ENCODE measurements at places on chromosomes 1 and 21. TPM values are rescaled to one million over a fixed set of nuclear protein-coding genes. Genes with fewer than 3 reads are reported as not detected.

AMPD1 gene
- total RNA-seq, result not detected

SCAF4 gene
- total RNA-seq, result 60.2 TPM

AGMAT gene
- 3.3 TPM for total RNA-seq

NES gene
- not detected for total RNA-seq

CAMK1G gene
- total RNA-seq, result not detected

KIFAP3 gene
- total RNA-seq, result 20.2 TPM

SHISAL2A gene
- 75.6 TPM for total RNA-seq

ALX3 gene
- not detected for total RNA-seq

ZBTB8B gene
- total RNA-seq, result not detected

NPL gene
- total RNA-seq, result 9.6 TPM

ACADM gene
- 31.9 TPM for total RNA-seq

GRCh38 chr1:172966844-172967540 is 83.7 kb downstream of the TNFSF18 start:
- DNase-seq, result no peak

DNA sequence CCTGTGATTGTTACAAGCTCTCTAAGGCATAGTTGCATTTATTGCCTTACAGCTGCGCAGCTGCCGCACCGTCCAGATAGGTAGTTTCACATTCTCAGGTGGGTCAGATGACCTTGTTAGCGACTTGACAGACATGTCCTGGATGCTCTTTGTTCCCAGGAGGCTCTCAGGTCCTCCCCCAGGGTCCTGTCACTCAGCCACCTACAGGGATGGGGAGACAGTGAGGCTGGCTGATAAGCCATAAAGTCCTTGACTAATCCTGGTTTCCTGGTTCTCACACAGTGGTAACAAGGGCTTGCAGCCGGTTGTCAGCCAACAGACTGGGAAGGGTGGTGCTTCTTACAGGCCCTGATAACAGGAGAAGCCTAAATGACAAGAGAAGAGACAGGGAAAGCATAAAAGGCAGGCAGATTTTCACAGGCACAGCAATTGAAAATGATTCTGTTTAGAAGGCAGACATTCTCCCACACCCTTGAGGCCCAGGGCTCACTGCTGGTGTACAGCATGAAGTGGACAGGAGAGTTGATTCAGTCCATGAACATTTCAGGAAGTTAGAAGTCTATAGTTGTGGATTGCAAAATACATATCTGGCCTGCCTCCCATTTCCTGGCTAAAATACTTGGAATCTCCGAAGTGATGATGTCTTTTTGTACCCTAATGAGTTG is 2.9 kb downstream of the ARF1 start:
- no peak for DNase-seq

- DNase-seq, result no peak
Measured at GRCh38 chr1:228851618-228852017, 116.3 kb downstream of the RHOU start.

DNA sequence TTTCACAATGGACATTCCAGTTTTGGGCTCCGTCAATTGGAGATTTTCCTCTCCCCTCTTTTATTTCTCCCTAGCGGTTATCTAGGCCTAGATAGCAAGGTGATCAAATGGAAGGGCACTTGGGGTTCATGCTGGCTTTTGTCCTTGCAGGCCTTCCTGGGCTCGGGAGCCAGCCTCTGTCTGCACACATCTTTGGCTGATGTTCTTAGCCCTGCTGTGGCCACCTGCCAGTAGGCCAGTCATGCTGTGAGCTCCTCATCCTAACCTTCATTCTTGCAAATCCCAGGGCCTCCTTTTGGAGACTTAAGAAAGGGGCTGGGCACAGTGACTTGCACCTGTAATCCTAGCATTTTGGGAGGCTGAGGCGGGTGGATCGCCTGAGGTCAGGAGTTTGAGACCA is 13.5 kb downstream of the TIE1 start:
- DNase-seq, result no peak

- no peak for DNase-seq
Measured at GRCh38 chr1:89201106-89201794, 2.5 kb upstream of the GBP4 start.

GRCh38 chr1:225460737-225461532 is 33.1 kb upstream of the LBR start:
- peak; percentile 35 for DNase-seq

DNA sequence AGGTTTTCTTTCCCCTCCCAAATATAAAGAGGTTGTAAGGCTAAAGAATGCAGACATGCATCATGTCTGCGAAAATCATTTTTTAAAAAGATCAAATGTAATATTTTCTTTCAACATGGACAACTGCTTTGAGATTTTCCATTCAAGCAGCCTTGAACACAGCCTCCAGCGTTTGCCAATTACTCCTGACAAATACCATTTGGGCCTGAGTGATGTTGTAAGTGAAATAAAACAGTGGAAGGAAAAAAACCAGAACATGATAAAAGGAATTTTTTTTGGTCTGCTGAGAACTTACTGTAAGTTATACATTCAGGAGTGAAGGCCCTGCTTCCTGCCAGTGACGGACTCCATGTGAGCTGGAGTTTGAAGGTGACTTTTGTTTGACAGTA is 37.2 kb downstream of the SETD4 start:
- DNase-seq, result no peak

GRCh38 chr1:45221716-45222115 is 15.3 kb upstream of the ZSWIM5 start:
- no peak for DNase-seq

GRCh38 chr21:35226328-35226727 is 177.2 kb upstream of the RUNX1 start:
- DNase-seq, result no peak

- no peak for DNase-seq
Measured at GRCh38 chr21:14752345-14752909, 206.3 kb upstream of the SAMSN1 start.

GRCh38 chr1:3231245-3231644 is 162.2 kb downstream of the PRDM16 start:
- no peak for DNase-seq

GRCh38 chr1:94898491-94899385 is 28.2 kb downstream of the CNN3 start:
- no peak for DNase-seq

GRCh38 chr1:222454782-222455181 is 93.1 kb downstream of the HHIPL2 start:
- DNase-seq, result no peak

DNA sequence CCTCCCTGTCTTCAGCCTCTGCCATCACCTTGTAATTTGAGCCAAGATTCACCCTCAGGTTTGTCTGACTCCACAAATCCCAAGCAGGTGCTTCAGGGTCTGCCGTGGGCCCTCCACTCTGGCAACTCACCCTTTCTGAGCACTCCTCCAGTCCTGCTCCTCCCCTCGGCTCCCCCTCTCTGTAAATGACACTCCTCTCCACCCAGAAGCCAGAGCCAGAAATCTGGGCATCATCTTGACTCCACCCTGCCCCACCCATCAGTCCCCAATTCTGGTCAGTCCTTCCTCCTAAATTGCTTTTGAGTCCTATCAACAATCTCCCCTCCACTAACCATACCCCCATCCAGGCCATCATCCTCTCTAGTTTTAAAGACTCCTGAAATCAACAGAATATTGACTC is 40.5 kb downstream of the RCSD1 start:
- DNase-seq, result no peak
